ENCODE measurements at places on chromosomes 7 and 10.

GRCh38 chr7:129258649-129259389, 34.0 kb downstream of the AHCYL2 start:
- DNase-seq = no peak

DNA sequence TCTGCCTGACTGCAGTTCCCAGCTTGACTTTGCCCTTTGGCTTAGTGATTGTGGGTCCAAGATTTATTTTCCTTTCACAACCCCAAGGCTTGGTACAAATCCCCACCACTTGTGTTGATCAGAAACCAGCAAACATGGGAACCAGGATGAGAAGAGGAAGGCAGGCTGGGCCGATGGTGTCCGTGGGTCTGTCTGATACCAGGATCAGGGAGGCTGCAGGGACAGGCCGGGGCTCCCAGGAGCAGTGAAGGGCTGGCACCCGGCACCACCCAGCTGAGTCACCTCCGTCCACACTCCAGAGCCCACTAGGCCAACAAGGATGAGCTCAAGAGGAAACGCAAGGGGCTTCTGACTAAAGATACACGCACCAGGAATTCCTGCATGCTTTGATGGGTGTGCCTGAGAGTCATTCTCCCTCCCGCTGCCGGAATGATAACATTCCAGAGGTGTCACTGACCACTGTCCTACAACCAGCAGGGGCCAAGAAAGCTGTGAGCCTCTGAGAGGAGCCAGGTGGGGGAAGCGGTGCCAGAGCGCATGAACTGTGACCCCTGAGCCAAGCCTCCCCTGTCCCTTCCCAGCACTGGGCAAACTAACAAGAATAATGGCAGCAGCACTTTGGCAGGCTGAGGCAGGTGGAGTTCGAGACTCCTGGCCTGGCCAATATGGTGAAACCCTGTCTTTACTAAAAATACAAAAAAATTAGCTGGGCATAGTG, 29.2 kb upstream of the PROSER2 start:
- DNase-seq = no peak

- no peak for DNase-seq
These were observed 4.1 kb upstream of the CHN2 start for GRCh38 chr7:29190349-29191045.

DNA sequence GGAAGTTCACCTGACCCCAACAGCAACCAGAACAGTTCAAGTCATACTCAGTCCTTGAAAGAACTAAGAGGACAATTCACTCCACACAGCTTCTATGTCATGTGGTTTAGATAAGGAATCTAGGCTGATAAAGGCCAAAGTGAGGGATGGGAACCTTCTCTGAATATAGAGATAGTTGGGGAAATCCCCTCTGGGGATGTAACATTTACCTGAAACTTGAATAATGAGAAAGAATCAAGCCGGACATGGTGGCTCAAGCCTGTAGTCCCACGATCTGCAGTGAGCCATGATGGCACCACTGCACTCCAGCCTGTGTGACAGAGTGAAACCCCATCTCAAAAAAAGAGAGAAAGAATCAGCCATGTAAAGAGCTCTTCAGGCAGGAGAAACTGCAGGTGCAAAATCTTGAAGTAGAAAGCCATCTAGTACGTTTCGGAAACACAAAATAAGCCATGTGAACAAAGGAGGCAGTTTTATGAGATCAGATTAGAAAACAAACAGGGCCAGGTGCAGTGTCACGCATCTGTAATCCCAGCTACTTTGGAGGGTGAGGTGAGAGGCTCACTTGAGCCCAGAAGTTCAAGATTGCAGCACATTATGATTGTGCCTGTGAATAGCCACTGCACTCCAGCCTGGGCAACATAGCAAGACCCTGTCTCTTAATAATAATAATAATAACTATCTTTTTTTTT, 4.5 kb upstream of the DNMBP start:
- no peak for DNase-seq

DNA sequence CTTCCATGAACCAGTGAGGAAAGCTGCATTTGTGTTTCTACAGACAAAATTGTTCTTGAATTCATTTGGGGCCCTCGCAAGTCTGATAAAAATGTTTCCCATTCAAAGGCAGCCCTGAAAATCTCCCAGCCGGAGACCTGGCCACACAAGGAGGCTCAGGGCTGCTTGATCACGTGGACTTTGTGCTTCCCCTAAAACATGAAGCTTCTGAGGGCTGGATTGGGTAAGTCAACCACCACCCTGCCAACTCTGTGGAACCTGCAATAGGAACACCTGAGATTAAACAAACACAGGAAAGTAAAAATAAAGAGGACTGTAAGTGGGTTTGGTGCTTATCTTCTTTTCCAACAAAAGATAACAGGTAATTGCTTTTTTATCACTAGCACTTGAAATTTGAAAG, 133.8 kb downstream of the C10orf90 start:
- DNase-seq = no peak

GRCh38 chr7:39269034-39269433, 291.3 kb downstream of the POU6F2 start:
- no peak for DNase-seq

DNA sequence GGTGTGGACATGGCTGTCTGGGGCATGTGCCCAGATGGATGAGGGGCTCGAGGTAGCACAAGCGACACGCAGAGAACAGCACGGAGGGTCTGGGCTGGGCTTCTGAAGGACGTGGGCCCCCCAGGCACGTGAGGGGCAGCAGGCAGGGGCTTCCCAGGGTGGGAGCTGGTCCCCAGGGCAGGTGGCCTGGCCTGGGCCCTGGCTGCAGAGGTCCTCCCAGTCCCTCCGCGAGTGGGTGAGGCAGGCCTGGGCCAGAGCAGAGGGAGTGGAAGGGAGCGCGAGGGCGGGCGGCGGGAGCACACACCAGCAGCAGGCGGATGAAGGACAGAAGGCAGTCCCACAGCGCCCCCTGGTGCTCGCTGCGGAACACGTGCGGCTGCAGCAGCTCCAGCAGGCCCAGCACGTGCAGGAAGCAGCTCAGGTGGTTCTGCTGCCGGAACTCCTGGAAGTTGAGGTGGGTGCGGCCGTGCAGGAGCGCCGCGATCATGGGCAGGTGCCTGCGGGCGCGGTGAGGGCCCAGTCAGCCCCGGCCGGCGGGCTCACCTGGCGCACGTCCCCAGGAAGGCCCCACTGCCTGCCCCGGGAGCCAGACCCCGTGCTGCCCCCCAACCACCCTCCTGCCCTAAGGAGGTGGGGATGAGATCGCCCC, 14.7 kb upstream of the MICALL2 start:
- DNase-seq = peak; percentile 88

- DNase-seq = no peak
These were observed 19.2 kb downstream of the SMNDC1 start for GRCh38 chr10:110285501-110285900.

DNA sequence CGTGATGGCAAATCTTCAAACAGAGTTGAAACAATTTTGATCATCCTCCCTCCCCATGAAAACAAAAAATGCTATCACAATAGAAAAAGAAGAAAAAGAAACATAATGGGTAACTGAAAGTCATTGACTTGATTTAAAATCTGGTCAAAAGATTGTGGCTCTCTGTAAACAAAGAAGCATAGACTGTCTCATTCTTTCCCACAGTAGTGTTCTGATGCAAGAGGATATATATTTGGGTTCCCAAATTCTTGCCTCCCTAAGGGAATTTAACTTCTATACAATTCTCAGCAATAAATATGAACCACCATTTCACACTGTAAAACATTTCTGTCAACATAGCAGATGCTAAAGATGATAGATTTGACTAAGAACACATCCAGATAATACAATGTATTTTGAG, 32.8 kb upstream of the MEOX2 start:
- DNase-seq = no peak

- no peak for DNase-seq
These were observed 159.5 kb upstream of the HGF start for GRCh38 chr7:81929386-81929785.
